Activated T-cell treated with anti-CD3 and anti-CD28 coated beads, Interleukin-2, amount 50 U/mL, for 4 hours (primary cell): ENCODE measurements at places on chromosomes 5 and 9. TPM values are rescaled to one million over a fixed set of nuclear protein-coding genes. Genes with fewer than 3 reads are reported as not detected.

DNA sequence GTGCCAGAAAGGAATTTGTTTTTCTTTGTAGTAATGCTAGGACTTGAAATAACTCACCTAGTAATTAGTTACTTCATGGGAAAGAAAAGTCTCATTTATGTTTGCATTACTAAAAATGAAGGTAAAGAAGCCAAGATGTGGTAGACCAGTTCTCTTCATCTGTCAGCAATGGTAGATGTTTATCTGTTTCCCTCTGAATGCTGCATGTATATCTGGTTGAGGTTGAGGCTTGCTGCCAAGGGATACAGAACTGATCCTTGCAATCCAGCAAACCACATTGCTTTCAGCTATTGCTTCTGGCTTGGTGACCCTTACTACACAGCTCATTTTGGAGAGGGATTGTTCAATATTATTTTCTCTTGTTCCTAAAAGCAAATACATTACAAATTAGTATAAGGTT lies 73.6 kb downstream of the ZNF474 start:
- DNase-seq, result no peak

DNA sequence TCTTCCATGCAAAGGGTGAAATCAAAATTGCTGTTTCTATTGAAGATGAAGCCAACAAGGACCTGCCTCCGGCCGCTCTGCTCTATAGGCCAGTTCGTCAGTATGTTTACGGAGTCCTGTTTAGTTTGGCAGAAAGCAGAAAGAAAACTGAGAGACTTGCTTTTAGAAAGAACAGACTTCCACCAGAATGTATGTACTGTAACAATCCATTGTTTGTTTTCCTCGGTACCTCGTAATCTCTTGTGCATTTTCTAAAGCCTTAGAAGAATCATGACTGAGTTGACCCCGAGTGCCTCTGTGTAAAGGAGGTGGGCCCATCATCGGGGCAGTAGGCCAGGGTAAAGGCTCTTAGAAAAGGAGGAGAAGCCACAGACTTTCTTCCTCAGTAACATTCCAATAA lies 44.2 kb upstream of the PHF2 start:
- DNase-seq, result no peak

DNA sequence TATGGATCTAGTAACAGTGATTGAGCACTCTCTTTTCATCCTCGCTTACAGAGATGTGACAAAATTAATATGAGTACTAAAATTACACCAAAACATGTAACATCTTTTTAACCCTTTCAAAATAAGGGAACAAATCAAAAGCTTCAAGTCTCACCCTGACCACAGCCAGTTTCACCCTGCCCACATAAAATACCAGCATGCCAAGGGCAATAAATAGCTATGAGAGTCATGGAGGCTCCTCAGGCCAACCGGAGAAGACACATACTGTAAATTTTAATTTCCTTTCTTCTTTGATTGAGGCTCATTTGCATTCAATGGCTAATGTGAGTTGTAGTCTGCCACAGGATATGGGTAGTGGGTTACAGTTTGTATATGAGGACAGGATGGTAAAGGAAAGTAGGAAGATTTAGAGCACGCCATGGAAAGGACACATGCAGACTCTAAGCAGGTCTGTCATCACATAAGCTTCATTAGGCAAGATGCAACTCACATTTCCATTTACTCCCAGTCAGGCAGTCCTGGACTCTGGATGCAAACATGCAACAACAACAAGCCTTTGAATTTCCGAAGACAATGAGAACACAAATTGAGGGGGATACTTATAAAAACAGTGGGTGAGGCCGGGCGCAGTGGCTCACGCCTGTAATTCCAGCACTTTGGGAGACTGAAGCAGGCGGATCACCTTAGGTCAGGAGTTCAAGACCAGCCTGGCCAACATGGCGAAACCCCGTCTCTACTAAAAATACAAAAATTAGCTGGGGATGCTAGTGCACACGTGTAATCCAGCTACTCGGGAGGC lies 11.3 kb downstream of the IL4 start:
- DNase-seq, result no peak

DNA sequence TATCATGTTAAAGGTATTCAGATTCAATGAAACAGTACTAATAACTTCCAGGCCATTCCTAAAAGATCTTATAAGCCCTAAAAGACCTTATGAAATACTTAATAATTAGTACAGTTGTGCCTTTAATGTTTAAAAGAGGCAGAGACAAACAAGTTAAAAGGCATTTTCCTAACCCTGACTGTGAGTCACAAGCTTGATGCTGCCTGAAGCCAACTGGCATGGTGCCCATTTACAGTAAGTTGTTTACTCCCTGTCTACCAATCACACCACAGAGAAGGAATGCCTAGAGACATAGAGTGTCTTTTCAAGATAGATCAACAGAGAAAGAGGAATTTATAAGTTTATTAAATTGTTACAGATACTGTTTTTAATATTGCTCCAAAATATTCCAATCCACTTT lies 47.8 kb downstream of the NR3C1 start:
- peak; percentile 51 for DNase-seq

Gene SLC4A9
- not detected for total RNA-seq

Gene MAML1
- total RNA-seq, result 24.5 TPM

Gene KCNV2
- total RNA-seq, result not detected

Gene MAP1B
- total RNA-seq, result 0.16 TPM
